ENCODE measurements at places on chromosomes 6 and 20.

- no peak for DNase-seq
Measured at GRCh38 chr20:8073024-8073832, 53.7 kb upstream of the TMX4 start.

DNA sequence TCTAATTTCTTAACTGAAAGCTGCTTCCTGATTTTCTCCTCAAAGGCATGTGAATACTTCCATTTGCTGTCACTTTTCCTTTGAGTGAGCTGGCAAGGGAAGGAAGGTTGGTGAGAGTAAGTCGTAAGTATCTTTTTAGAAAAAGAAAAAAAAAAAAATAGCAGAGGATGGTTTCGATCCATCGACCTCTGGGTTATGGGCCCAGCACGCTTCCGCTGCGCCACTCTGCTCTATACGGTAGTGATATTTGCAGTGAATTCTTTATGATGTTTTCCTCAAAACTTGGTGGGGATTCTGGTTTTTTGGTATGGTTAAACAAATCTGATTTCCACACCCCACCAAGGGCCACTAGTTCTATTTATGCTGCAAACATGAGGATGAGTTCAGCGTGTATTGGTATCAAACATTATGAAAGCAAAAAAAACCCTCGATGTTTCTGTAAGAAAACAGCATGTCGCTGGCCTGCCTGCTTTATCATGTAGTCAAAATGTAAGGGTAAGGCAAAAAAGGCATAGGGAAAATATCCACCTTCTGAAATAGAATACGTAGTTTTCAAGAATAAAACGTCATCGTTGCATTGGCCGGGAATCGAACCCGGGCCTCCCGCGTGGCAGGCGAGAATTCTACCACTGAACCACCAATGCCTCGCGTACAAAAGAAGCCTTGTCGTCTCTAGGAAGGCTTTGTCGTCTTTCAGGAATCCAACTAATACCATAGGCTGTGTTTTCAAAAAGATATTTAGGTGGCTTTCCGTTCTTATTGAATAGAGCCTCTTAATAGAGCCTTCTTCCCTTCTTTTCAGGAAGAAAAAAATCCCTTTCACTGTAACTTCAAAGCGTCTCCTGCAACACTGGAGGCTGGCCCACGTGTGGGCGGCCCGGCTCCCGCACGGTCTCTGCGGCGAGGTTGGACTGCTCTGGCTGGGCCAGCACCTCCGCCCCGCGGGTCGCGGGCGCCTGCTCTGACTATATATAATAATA, 9.6 kb downstream of the OR2B2 start:
- peak; percentile 59 for DNase-seq

GRCh38 chr6:69128411-69128810, 493.3 kb downstream of the ADGRB3 start:
- no peak for DNase-seq

- DNase-seq: no peak
Measured at GRCh38 chr6:46879003-46879402, 42.7 kb downstream of the ADGRF5 start.

- DNase-seq: no peak
Measured at GRCh38 chr6:27096834-27097511, 150.5 kb upstream of the PRSS16 start.

GRCh38 chr20:47927944-47928343, 142.7 kb upstream of the SULF2 start:
- DNase-seq: no peak
